ENCODE measurements at places on chromosomes 6 and 20. TPM values are rescaled to one million over a fixed set of nuclear protein-coding genes. Genes with fewer than 3 reads are reported as not detected.

HLA-DMB gene
- polyA plus RNA-seq = not detected

SHLD1 gene
- 10.0 TPM for polyA plus RNA-seq

C6orf52 gene
- 11.5 TPM for polyA plus RNA-seq

COL19A1 gene
- not detected for polyA plus RNA-seq

NKAIN2 gene
- 7.7 TPM for polyA plus RNA-seq

CLVS2 gene
- polyA plus RNA-seq = 16.6 TPM
